ENCODE measurements at places on chromosomes 12 and 14. TPM values are rescaled to one million over a fixed set of nuclear protein-coding genes. Genes with fewer than 3 reads are reported as not detected.

PLD4 gene
- 0.16 TPM for total RNA-seq

SERPINA6 gene
- total RNA-seq: not detected

GRCh38 chr14:83632375-83632774 is 1897.6 kb upstream of the FLRT2 start:
- no peak overlapping the region for H3K27ac ChIP-seq
- DNase-seq: no peak
- no peaks in the 10 kb centered on the region for H3K36me3 ChIP-seq
- H3K27me3 ChIP-seq: no peaks in the 10 kb centered on the region
- no peak overlapping the region for H3K4me3 ChIP-seq

- no peaks in the 10 kb centered on the region for H3K27me3 ChIP-seq
- H3K4me3 ChIP-seq: no peak overlapping the region
- H3K36me3 ChIP-seq: no peaks in the 10 kb centered on the region
- peak; percentile 81 for DNase-seq
- peak overlapping the region; percentile 70 for H3K27ac ChIP-seq
Observed at GRCh38 chr12:26878661-26879119, 45.7 kb upstream of the ITPR2 start.

DNA sequence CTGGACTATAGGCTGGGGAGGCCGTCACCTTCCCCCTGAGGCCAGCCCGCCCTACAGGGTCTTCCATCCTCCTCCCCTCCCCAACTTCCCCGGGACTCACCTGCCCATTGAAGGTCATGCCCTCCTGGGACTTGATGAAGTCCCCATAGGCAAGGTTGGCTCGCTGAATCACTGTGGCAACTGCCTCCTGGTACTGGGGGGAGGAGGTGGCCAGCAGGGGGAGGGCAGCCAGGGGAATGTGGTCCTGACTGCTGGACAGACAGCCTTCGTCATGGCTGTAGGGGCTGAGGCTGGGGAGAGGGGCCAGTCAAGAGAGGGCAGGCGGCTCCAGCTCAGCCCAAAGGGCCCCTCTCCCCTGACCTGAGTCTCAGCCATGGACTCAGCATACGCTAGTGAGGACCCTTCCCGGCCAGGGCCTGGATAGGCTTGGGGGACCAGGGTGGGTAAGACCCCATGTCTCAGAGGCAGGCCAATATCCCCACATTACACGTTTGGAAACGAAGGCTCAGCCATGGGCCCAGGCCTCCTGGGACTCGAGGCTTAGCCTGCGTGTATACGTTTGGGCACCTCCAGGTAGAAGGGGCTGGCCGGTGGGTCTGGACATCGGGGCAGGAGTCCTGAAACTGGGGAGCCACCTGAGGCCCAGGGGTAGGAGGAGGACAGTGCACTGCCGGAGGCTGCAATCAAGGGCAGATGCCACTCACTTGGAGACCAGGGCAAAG is 16.3 kb downstream of the ARL6IP4 start:
- H3K4me3 ChIP-seq: no peak overlapping the region
- no peak for DNase-seq
- H3K27me3 ChIP-seq: no peaks in the 10 kb centered on the region
- no peak overlapping the region for H3K27ac ChIP-seq
- H3K4me1 ChIP-seq: no peaks in the 10 kb centered on the region
- H3K36me3 ChIP-seq: peaks cover 30% of the 10 kb centered on the region

DNA sequence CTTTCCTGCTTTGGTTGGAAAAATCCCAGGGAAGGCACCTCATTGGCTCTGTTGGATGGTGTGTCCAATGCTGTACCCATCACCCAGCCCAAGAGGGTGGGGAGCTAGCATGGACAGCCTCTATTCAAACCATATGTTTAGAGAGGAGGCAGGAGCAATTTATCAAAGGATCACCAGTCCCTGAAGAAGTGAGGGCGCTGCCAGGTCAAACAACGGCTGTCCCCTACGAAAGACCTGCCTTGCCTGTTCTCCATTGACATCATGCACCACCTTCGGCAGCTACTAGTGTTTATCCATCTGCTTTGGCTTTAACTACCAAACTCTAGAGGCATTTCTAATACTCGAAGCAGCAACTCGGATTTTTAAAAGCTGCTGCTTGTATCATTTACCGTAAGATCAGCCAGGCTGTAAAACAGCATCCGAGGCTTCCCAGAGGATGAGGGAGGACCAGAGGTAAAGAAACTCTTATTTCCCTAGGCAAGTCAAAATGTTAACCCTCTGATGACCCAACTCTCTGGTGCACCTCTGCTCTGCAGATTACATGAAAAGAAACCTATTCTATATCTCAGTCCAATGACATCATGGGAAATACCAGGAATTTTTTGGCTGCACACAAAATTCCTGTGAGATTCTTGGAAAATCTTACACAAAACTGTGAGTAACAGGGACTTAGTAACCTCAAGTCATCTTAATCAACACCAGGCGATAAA is 720.9 kb upstream of the TBX3 start:
- H3K27ac ChIP-seq: no peak overlapping the region
- no peaks in the 10 kb centered on the region for H3K4me1 ChIP-seq
- DNase-seq: no peak
- no peaks in the 10 kb centered on the region for H3K36me3 ChIP-seq
- H3K27me3 ChIP-seq: no peaks in the 10 kb centered on the region

DNA sequence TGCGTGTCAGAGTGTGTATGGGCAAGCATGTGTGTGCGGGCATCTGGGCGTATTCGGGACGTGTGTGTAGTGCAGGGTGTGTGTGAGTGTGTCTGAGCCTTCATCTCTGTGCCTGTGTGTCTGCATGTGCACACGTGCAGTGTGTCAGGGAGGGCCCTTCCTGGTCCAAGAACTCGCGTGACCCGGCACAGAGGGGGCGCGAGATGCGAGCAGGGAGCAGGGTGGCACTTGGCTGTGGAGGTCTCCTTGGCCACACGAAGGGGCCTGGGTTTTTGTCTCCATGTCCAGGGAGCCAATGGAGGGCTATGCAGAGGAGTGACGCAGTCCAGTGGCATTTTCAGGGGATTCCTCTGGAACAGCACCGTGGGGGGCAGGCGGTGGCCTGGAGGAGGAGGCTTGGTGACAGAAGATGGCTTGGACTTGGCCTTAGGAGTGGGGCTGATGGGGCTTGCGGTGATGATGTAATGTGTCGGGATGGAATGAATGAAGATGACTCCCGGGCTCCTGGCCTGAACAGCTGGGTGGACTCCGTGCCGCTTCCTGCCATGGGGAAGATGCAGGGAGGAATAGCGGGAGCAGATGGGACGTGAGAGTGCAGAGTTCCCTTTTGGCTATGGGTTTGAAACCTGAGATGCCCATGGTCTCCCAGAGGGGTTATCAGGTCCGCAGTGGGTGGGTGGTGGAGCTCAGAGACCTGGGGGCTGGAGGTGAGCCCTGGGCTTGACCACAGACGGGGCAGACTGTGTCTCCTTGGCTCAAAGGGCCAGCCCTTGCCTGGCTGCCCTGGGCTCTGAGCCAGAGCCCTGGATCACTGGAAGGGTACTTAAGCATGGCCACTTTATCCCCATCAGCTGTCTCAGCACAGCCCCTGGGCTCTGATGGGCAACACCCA is 208.3 kb downstream of the PHETA1 start:
- no peaks in the 10 kb centered on the region for H3K4me1 ChIP-seq
- H3K27me3 ChIP-seq: peaks cover 55% of the 10 kb centered on the region
- DNase-seq: no peak
- no peaks in the 10 kb centered on the region for H3K36me3 ChIP-seq

DNA sequence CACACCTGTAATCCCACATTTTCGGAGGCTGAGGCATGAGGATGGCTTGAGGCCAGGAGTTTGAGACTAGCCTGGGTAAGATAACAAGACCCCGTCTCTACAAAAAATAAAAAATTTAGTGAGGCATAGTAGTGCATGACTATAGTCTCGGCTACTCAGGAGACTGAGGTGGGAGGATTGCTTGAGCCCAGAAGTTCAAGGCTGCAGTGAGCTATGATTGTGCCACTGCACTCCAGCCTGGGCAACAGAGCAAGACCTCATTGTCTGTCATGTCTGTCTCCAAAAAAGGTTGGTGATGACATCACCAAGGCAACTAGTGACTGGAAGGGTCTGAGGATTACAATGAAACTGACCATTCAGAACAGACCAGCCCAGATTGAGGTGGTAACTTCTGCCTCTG is 83.5 kb upstream of the COCH start:
- no peaks in the 10 kb centered on the region for H3K36me3 ChIP-seq
- H3K27ac ChIP-seq: no peak overlapping the region
- no peaks in the 10 kb centered on the region for H3K4me1 ChIP-seq
- no peak for DNase-seq
